ENCODE measurements at places on chromosomes 2 and 18. TPM values are rescaled to one million over a fixed set of nuclear protein-coding genes. Genes with fewer than 3 reads are reported as not detected.

- no peaks in the 10 kb centered on the region for H3K4me1 ChIP-seq
- H3K4me3 ChIP-seq, result no peak overlapping the region
- no peak overlapping the region for H3K27ac ChIP-seq
These were observed 316.3 kb downstream of the AGPS start for GRCh38 chr2:177708660-177709444.

Gene IGFBP5
- total RNA-seq, result 93.1 TPM

- no peak for DNase-seq
- H3K27me3 ChIP-seq, result no peaks in the 10 kb centered on the region
- no peaks in the 10 kb centered on the region for H3K4me1 ChIP-seq
- no peak overlapping the region for H3K27ac ChIP-seq
These were observed 78.2 kb downstream of the C1D start for GRCh38 chr2:67984600-67984999.

GRCh38 chr2:43841949-43842865, 3.4 kb downstream of the ABCG8 start:
- H3K36me3 ChIP-seq, result no peaks in the 10 kb centered on the region
- no peaks in the 10 kb centered on the region for H3K27me3 ChIP-seq
- no peak for DNase-seq
- H3K27ac ChIP-seq, result no peak overlapping the region

Gene GEN1
- 40.2 TPM for total RNA-seq

Gene RAPGEF4
- 9.0 TPM for total RNA-seq

Gene RGPD3
- not detected for total RNA-seq

DNA sequence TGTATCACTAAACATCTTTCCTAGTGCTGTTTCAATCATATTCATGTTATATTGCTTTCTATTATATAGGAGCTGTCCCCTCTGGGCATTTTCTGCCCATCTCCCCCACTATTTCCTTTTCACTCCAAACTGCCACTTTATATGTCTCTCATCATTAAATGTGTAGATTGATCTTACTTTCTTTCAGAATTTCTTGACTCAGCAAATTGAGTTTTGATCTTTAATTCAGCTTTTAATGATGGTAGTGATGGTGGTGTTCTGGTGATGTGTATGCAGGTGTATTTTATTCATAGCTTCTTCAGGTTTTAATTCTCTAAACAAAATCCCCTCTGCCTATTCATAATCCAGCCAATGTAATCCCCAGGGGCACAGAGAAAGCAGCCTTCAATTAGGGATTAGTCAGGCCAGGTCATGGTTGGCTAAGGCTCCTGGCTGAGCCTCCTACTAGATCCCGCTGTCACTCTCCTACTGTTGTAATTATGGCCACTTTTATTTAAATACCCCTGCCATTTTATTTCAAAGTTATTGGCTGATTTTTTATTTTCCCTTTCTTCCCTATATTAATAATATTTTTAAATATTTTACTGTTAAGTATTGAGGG, 325.4 kb downstream of the SPAG16 start:
- H3K27me3 ChIP-seq, result no peaks in the 10 kb centered on the region
- no peak overlapping the region for H3K27ac ChIP-seq
- DNase-seq, result no peak
- no peaks in the 10 kb centered on the region for H3K4me1 ChIP-seq
- no peaks in the 10 kb centered on the region for H3K36me3 ChIP-seq
- no peak overlapping the region for H3K4me3 ChIP-seq

- no peaks in the 10 kb centered on the region for H3K4me1 ChIP-seq
- H3K36me3 ChIP-seq, result no peaks in the 10 kb centered on the region
- no peaks in the 10 kb centered on the region for H3K27me3 ChIP-seq
- no peak for DNase-seq
- no peak overlapping the region for H3K27ac ChIP-seq
These were observed 64.6 kb upstream of the ATG16L1 start for GRCh38 chr2:233186851-233187250.

DNA sequence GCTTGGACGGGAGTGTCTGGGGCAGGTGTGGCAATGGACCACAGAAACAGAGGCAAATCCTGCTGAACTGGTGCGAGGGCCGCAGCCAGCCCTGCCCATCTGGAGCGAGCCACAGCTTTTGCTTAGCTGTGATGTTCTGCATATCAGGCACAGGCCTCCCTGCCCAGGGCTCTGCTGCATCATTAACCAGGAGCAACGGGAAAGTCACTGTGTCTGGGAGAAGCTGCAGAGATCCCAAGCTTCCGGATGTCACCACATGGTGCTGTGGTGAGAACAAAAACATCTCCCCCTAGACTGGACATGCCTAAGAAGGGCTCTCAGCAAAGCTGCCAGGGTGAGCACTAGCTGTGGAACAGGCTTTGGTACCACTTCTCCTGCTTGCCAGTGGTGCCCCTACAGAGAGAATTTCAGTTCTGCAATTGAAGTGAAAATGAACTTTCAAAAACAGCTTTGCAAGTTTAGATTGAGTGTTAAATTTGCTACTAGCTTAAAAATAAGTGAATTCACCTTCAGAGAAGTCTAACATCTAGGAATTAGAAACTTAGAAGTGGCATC, 172.9 kb upstream of the MYT1L start:
- H3K4me1 ChIP-seq, result no peaks in the 10 kb centered on the region
- no peak overlapping the region for H3K27ac ChIP-seq
- no peak overlapping the region for H3K4me3 ChIP-seq
- H3K27me3 ChIP-seq, result no peaks in the 10 kb centered on the region
- DNase-seq, result no peak

GRCh38 chr2:99112617-99113016, 28.9 kb upstream of the C2orf15 start:
- no peak for DNase-seq
- H3K36me3 ChIP-seq, result no peaks in the 10 kb centered on the region
- no peaks in the 10 kb centered on the region for H3K4me1 ChIP-seq
- H3K27ac ChIP-seq, result no peak overlapping the region
- H3K27me3 ChIP-seq, result no peaks in the 10 kb centered on the region

GRCh38 chr2:79994161-79994560, 310.4 kb downstream of the LRRTM1 start:
- no peak overlapping the region for H3K4me3 ChIP-seq
- H3K4me1 ChIP-seq, result no peaks in the 10 kb centered on the region
- DNase-seq, result no peak
- no peaks in the 10 kb centered on the region for H3K36me3 ChIP-seq
- H3K27me3 ChIP-seq, result no peaks in the 10 kb centered on the region

Gene TTN
- total RNA-seq, result 10.2 TPM

DNA sequence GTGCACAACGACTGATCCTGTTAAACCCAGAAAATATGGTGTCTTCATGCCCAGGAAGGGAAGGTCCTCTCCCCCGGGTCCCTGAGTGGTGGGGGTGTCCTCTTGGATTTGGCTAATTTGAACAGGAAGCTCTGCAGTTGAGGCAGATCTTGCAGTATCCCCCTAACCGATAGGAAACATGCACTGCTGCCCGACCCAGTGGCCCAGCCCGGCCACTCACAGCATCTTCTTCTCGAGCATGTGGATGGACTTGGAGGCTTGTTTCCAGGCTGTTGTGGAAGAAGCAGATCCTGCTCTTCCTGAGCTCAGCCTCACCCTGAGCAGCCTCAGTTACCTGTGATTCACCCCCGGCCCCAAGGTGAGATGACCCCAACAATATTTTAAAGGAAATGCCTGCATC, 46.4 kb upstream of the ASB1 start:
- no peaks in the 10 kb centered on the region for H3K36me3 ChIP-seq
- H3K4me1 ChIP-seq, result no peaks in the 10 kb centered on the region
- no peak for DNase-seq
- H3K27ac ChIP-seq, result no peak overlapping the region

- H3K27me3 ChIP-seq, result no peaks in the 10 kb centered on the region
- H3K27ac ChIP-seq, result no peak overlapping the region
- DNase-seq, result no peak
These were observed 59.9 kb upstream of the LRATD1 start for GRCh38 chr2:14572633-14573032.

- no peak overlapping the region for H3K4me3 ChIP-seq
- H3K4me1 ChIP-seq, result no peaks in the 10 kb centered on the region
- H3K27me3 ChIP-seq, result no peaks in the 10 kb centered on the region
- H3K36me3 ChIP-seq, result no peaks in the 10 kb centered on the region
These were observed 136.2 kb upstream of the RASGRP3 start for GRCh38 chr2:33340280-33340679.

GRCh38 chr2:235462415-235462790, 31.4 kb upstream of the AGAP1 start:
- no peak overlapping the region for H3K4me3 ChIP-seq
- H3K27ac ChIP-seq, result no peak overlapping the region
- H3K36me3 ChIP-seq, result no peaks in the 10 kb centered on the region
- H3K27me3 ChIP-seq, result no peaks in the 10 kb centered on the region
- DNase-seq, result no peak
- H3K4me1 ChIP-seq, result no peaks in the 10 kb centered on the region

- no peak overlapping the region for H3K4me3 ChIP-seq
- no peaks in the 10 kb centered on the region for H3K4me1 ChIP-seq
- DNase-seq, result no peak
- H3K27ac ChIP-seq, result no peak overlapping the region
- no peaks in the 10 kb centered on the region for H3K27me3 ChIP-seq
- H3K36me3 ChIP-seq, result no peaks in the 10 kb centered on the region
These were observed 103.1 kb downstream of the UPP2 start for GRCh38 chr2:158204741-158205165.

Measured in Peyer's patch (tissue), 4 donors.